ENCODE measurements at places on chromosomes 16 and 17.

- no peak for DNase-seq
These were observed 90.7 kb downstream of the OR1D5 start for GRCh38 chr17:2972749-2973148.

DNA sequence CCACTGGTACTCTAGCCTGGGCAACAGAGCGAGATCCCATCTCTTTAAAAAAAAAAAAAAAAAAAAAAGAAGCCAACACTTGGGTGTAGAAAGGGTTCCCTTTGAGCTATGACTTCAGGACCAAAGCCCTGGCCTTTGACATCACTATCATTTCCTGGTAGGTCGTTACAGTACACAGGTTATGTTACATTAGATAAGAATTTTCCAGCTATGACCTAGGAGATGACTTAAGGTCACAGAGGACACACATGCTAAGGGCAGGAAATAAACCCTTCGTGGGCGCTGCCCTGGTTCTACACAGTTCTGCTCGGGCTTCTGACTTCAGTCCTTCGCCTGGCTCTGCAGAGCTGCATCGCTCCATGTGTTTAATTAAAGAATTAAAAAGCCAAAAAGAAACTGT is 112.0 kb downstream of the ADCY9 start:
- DNase-seq: no peak

GRCh38 chr17:58587713-58588117 is 73.3 kb upstream of the MTMR4 start:
- peak; percentile 46 for DNase-seq

DNA sequence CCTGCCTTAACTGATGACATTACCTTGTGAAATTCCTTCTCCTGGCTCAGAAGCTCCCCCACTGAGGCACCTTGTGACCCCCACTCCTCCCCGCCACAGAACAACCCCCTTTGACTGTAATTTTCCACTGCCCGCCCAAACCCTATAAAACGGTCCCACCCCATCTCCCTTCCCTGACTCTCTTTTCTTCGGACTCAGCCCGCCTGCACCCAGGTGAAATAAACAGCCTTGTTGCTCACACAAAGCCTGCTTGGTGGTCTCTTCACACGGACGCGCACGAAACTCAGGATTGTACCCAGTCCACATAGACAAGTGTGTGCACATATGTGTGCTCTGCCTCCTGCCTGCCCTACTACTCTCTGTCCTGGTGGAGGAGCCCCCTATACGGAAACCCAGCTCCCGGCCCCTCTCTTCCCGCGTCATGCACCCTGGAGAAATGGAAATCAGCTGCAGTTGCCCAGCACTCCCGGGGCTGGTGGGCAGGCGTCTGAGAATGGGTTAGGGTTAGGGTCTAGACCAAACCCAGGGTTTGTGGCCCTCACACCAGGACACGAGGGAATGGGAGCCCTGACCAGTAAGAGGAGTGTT is 2.4 kb upstream of the RHBDF1 start:
- DNase-seq: no peak

DNA sequence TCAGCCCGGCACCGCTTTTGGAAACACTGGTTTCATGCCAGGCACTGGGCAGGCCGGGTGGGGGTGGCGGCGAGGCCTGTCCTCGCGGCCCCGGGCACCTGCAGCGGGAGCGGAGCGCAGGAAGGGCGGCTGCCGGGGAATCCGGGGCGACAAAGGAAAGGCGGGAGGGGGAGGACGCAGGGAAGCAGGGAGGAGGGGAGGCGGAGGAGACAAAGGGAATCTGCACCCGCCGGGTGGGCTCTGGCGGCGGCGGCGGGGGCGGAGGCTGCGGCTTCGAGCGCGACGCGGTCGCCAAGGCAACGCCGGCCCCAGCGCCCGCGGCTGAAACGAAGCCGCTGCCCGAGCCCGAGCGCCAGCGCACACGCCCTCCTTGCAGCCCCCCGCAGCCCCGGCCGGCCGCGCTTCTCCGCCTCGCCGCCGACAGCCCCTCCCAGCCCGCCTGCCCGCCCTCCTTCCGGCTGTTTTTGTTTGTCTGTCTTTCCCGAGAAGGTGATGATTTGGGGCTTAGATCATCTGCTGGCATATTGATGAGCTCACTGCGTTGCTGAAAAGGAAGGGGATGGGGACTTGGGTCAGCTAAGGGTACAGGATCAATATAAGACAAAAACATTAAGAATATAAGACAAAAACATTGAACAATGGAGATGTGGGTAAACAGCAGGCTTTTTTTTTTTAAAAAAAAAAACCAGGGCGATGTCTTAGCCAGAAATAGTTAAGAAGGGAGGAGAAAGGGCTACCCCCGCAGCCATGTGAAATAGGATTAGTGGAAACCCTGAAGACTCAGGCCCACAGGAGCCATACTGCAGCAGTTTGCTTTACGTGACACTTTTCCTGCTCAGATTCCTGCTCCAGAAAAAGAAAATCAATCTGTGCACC is 32.7 kb downstream of the CDK5R1 start:
- peak; percentile 89 for DNase-seq

DNA sequence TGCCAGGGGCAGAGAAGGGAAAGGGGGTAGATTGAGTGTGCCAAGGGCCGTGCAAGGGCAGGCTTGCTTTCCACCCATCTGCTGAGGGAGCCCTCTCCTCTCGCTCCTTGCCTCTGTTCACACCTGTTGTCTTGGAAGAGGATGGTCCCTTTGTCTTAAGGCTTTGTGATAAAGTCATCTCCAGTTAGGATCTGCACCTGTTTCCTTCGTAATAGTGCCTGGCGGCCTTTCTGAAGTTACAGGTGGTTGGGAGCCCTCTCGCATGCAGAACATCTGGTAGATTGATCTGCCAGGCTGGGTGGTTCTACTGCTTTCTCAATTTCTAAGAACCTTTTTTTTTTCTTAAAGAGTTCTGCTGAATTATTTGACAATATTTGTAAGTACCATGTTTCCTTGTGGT is 16.3 kb downstream of the UBFD1 start:
- no peak for DNase-seq

- peak; percentile 76 for DNase-seq
These were observed 10.2 kb upstream of the HOXB9 start for GRCh38 chr17:48636177-48637018.

- DNase-seq: no peak
These were observed 26.6 kb upstream of the C17orf107 start for GRCh38 chr17:4872786-4873185.

DNA sequence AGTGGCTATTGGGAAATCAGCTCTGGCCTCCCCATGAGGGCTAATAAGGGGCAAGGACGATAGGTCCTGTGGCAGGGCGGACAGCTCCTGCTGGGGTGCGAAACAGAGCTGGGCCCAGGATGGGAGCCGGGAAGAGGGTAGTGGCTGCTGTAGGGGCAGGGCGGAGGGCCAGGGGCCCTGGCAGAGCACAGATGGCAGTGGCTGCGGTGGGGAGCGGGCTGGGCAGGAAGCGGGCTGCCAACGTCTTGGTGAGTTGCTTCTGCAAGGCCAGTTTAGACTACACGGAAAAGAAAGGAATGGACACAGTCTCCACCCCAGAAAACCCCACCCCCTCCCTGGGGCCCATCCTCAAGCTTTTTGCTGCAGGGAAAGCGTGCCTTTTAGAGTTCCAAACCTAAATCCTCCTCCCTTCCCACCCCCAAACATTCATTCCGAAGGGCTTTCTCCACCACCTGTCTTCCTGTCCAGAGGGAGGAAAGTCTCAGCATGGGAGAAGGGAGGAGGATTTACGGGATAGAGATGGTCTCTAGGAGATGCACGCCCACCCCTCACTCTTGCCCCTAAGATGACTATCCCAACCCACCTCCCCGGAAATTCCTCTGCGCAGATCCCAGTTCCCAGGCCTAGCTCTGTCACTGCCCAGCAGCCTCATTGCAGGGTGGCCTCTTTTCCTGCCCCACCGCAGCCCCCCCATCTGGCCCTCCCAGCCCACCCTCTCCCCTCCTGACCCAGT is 7.1 kb downstream of the NKIRAS2 start:
- DNase-seq: no peak

DNA sequence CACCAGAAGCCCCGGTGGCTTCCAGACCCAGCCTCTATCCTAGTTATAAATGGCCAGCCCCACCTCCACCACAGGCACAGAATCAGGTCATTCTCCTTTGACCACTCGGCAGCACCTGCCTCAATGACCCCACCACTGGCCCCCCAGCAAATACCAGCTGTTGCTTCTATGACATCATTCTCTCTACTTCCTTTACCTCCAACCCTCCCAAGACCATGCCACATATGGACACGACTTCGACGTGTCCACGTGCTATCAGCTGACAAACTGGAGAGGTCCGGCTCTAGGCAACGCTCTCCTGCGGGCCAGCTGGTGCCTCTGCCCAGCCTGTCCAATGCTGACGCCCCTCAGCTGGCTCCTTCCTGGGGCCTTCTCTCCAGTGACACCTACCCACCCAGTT is 5.9 kb downstream of the ALYREF start:
- no peak for DNase-seq

DNA sequence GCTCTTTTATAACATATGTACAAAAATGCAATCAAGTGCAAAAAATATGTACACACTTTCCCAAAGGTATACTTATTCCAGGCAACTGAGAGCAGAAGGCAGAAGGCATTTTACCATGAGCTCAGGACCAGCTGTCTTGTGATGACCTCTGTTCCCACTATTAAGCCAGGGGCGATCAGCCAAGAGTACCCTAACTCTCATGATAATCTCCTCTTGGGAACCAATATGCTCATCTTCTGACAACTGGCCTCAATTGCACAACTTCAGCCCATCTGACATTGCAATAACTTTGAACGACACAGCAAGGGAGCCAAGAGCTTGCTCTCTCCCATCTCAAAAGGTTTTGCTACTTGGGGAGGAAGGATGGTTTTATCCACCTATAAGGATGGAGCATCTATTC is 471.9 kb downstream of the HS3ST3B1 start:
- no peak for DNase-seq

- DNase-seq: peak; percentile 3
These were observed 17.9 kb downstream of the LIG3 start for GRCh38 chr17:34998205-34998604.

GRCh38 chr16:86568677-86569623 is 2.3 kb downstream of the FOXC2 start:
- no peak for DNase-seq

DNA sequence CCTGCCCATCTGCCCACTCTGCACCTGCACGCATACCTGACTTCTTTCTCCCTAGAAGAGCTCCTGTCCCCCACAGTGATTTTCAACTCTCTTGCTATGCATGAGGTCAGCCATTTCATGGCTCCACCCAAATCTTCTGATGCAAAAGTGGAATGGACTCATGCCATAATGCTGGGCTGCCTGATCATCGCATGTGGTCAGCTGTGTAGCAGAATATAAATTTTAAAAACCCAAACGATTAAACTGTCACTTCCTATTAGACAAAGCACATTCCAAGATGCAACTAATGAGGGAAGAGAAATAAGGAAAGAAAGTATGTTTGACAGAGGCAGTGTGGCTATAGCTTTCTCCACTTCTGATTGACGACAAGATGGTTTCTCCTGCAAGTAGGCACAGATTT is 26.1 kb downstream of the GRIN2A start:
- DNase-seq: no peak

DNA sequence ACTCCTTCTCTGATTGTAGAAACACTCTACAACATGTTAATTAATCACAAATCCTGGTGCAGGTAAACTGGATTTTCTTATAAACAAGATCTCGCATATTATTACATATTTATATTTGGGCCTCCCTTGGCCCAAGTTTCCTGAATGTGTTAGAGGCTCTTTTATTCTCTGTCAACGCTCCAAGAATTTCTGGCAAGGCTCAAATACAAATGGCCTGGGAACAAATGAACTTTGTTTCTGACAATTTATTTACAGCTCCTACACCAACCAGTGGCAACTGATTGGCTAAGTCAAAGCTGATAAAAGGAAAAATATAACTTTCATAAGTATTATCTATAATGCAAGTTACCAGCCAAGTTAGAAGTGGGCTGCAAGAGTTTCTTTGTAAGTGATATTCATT is 64.9 kb upstream of the CORO6 start:
- DNase-seq: no peak

- DNase-seq: no peak
These were observed 123.7 kb downstream of the METRNL start for GRCh38 chr17:83203073-83203471.

DNA sequence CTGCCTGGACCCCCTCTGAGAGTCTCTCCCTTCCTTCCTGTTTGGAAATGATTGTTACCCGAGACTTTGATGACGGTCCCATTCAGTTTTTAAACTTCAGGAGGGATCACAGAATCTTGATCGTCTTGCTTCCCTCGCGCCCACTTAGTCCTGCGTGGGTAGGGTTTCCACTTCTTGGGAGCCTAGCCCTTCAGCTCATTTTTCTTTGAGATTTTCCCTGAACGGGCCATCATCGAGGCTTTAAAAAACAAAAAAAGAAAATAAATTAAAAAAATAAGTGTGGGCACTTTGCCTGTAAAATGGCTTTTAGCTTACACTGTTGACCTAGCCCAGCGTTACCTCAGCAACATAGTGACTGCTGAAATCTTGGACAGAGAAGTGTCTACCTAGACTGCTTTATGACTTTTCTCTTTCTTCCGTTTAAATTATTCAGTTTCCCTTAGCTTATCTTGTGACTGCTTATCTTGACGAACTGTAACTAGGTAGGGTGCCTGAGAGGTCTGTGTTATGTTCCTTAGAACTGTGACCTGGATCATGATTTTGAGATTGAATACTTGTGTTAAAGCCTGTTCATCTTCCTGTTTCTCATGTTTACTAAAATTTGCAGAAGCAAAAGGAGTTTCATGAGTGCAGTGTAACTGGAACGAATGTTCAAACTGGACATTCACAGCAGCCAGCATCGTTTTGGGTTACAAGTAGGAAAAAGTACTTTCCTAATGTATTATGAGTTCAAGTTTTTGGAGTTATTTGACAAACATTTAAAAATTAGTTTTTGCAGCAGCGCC is 874 bp downstream of the WWP2 start:
- no peak for DNase-seq

- no peak for DNase-seq
These were observed 24.2 kb downstream of the C1QTNF1 start for GRCh38 chr17:79047923-79048825.

GRCh38 chr17:49224198-49224996 is 6.2 kb downstream of the PHOSPHO1 start:
- no peak for DNase-seq
